Occipital lobe (tissue), 3 donors: ENCODE measurements at places on chromosomes 1 and 21. TPM values are rescaled to one million over a fixed set of nuclear protein-coding genes. Genes with fewer than 3 reads are reported as not detected.

CSRP1 gene
- total RNA-seq = 16.8 TPM

LCE2B gene
- not detected for total RNA-seq

STPG1 gene
- total RNA-seq = 1.9 TPM

S100A1 gene
- total RNA-seq = 0.47 TPM

CHIA gene
- total RNA-seq = not detected

KDM5B gene
- total RNA-seq = 169 TPM

FCRL4 gene
- not detected for total RNA-seq

CAPZB gene
- total RNA-seq = 38.4 TPM

PIGR gene
- total RNA-seq = not detected

OLFML3 gene
- 22.5 TPM for total RNA-seq

IL24 gene
- total RNA-seq = not detected

LRRC71 gene
- total RNA-seq = 0.16 TPM

IRF6 gene
- 0.31 TPM for total RNA-seq

MYOM3 gene
- under 0.01 TPM for total RNA-seq
